K562 (cell line): ENCODE measurements at places on chromosomes 7 and 10. TPM values are rescaled to one million over a fixed set of nuclear protein-coding genes. Genes with fewer than 3 reads are reported as not detected.

ACBD5 gene
- total RNA-seq = 8.4 and 8.7 TPM in 2 replicates

- DNase-seq = no peak
These were observed 335.4 kb upstream of the PFKP start for GRCh38 chr10:2731940-2732339.

GRCh38 chr10:77274046-77274795 lies 363.4 kb downstream of the KCNMA1 start:
- DNase-seq = no peak

DNA sequence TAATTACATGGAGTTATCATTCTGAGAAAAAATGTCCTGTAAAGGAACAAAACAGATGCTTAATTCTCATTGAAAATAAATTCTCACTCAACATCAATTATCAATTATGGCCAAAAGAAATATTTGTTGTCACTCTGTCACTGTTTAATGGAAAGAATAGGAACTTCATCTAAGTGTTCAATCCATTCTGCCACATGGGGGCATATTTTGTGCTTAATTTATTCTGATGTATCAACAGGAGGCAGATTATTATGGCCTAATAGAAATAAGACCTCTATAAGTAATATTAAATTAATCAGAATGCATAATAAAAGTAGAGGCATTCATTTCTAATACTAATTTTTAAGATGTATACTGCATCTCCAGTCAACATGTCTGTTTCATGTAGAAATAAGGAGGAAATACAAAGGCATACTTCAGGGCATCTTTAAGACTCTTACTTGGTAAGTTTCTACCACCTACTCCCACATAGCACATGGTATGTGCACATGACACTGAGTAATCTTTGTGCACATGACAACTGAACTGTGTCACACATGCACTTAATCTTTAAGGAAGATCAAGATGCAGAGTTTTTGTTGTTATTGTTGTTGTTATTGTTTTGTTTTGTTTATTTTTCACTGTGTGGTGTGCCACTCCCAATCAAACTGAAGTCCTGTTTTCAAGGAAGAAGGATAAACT lies 420.4 kb upstream of the SEMA3A start:
- no peak for DNase-seq

DNA sequence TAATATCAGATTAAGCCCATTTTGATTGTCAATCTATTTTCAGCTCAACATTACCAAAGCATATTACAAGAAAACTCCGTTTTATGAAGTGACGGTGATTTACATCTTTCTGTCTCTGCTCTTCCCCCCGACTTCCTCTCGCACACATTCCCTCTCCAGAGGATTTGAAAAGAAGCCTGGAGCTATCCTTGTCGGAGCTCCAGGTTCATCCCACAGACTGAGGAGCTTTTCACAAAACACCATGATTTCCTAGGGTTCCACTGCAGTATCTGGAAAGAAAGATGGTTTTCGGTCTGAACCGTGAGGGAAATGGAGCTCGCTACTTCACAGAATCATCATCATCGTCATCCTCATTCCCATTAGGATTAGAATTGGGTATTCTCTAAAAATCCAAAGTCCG lies 655.5 kb upstream of the MGMT start:
- no peak for DNase-seq

DNA sequence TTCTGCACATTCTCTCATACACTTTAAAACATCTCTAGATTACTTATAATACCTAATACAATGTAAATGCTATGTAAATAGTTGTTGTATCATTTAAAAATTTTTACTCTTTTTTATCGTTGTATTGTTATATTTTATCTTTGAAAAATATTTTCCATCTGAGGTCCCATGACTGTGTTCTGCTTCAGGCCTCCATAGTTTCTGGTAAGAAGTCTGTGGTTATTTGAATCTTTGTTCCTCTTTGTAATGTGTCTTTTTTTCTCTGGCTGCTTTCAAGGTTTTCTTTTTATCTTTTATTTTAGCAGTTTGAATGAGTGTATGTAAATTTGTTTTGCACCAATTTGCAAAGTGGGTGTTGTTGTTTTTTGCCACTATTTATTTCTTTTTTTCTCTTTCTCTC lies 263.1 kb downstream of the RPS24 start:
- no peak for DNase-seq

- DNase-seq = no peak
These were observed 1.3 kb upstream of the ECHDC3 start for GRCh38 chr10:11740907-11741306.

DNA sequence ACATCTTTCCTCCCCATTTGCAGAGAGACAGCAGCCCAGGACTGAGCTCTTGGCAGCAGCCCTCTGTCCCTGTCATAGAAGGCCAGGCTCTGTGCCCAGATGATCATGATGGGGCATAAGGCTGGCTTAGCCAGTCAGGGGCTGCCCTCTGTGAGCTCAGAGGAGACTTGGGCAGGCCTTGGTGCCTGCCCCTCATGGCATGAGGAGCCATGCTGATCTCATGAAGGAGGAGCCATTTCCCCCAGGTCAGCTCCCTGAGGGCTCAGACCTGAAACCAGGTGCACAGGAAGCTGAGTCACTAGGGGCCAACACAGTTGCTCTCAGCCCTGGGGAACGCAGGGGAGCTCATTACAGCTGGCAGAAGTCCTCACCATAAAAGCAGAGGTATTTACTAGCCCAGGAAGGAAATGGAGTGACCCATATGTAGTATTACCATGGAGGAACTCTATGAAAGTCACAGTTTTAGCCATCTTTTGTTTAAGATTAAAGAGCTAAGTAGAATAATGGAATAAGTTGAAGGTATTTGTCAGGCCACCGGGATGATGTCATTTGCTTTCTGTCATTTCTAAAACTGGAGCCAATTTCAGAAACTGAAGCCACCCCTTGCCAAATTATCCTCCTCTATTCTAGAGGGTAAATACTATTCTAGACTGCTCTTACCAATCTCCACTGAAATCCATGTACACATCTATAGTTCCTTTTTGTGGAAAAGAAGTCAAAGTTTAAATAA lies 362.4 kb upstream of the ZNF32 start:
- DNase-seq = no peak

GRCh38 chr10:113539789-113540188 lies 13.1 kb upstream of the HABP2 start:
- DNase-seq = no peak

DNA sequence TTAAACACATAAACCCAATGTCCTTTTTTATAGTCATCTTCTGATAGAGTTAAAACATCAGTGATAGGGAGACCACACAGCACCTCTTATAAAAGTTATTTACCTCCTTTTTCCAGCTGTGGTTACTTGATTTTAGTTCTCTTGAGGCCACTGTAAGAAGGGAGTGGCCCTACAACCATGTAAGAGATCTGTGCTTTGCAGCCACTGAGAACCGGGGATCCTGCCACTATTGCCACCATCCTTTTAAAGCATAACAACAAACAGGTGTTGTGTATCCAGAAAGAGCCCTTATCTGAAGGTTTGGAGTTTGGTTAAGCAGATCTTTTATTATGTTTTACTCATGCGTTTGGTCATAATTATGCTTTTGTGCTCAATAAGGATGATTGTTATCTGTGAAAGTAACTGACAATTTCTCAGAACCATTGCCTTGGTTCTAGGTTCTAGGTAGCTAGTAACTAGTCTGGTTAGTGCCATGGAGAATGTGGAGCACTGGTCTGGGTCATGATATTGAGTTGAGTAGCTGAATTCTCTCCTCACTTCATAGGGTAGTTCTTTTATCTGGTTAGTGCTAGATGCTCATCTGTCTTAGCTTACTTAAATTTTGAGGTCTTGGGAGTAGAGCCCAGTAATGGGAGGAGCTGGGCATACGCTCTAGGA lies 56.5 kb downstream of the ST7 start:
- no peak for DNase-seq
